MCF 10A (cell line): ENCODE measurements at places on chromosomes 16 and 17.
A peak's percentile ranks its signal among the peaks of the same experiment; 100 is the strongest.

DNA sequence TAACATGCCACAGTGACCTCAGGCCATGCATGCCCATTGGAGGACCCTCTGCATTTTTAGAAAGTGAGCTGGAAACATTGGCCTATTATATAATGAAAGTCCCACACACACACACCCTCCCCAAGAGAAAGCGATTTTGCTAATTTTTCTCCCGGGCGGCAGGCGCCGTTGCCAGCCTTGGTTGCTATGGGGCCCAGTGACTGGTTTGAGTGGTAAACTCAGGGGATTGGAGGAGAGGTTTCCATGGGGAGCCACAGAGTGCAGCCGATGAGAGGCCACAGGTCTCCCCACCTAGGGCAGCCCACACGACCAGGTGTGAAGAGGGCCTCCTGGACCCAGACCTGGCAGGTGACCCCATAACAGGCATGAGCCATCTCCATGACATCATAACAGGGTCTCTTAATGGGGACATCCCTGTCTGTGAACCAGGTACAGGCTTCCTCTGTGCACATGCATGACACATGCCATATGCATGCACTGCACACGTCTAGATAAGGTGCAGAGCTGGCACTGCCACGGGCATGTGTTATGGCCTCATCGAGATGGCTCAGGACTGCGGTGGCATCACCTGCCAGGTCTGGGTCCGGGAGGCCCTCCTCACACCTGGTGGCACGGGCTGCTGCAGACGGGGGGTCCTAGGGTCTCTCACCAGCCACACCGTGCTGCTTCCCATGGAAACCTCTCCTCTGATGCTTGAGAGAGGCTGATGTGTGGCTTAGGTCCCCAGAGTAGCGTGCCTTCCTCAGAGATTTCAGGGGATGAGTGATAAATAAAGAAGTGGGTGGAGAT, 144.1 kb downstream of the RBFOX3 start:
- H3K4me3 ChIP-seq, result no peak overlapping the region
- H3K36me3 ChIP-seq, result no peaks in the 10 kb centered on the region
- H3K4me1 ChIP-seq, result no peaks in the 10 kb centered on the region
- H3K27me3 ChIP-seq, result peaks cover 24% of the 10 kb centered on the region
- DNase-seq, result no peak

DNA sequence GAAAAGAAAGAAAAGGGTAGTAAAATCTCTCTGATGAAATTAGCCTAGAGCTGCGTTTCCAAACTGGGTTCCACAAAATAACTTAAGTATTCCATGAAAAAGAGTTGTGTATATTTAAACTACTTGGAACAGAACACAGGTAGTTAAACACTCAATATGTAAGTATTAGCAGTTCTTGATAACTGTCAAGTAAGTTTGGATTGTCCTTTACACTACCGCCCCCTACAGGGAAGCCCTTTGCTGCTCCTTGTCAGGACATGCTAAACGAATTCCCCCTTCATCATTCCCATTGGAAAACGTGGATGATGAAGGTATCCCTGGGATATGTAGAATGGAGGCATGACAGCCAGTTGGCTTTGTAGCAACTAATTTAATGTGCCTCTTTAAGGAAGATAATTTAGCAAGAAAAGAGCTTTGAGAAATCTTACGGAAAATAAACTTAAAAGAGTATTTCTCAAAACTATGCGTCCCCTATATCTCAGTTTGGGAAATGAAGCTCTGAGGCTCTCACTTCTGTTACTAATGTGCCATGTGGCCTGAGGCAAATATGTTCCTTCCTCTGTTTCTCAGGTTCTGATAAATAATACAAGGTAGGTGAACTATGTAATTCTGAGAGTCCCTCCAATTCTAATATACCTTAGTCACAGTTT, 18.8 kb downstream of the NCBP3 start:
- H3K36me3 ChIP-seq, result peaks cover 54% of the 10 kb centered on the region
- H3K4me1 ChIP-seq, result no peaks in the 10 kb centered on the region
- H3K4me3 ChIP-seq, result no peak overlapping the region
- DNase-seq, result peak; percentile 76
- H3K27ac ChIP-seq, result no peak overlapping the region

DNA sequence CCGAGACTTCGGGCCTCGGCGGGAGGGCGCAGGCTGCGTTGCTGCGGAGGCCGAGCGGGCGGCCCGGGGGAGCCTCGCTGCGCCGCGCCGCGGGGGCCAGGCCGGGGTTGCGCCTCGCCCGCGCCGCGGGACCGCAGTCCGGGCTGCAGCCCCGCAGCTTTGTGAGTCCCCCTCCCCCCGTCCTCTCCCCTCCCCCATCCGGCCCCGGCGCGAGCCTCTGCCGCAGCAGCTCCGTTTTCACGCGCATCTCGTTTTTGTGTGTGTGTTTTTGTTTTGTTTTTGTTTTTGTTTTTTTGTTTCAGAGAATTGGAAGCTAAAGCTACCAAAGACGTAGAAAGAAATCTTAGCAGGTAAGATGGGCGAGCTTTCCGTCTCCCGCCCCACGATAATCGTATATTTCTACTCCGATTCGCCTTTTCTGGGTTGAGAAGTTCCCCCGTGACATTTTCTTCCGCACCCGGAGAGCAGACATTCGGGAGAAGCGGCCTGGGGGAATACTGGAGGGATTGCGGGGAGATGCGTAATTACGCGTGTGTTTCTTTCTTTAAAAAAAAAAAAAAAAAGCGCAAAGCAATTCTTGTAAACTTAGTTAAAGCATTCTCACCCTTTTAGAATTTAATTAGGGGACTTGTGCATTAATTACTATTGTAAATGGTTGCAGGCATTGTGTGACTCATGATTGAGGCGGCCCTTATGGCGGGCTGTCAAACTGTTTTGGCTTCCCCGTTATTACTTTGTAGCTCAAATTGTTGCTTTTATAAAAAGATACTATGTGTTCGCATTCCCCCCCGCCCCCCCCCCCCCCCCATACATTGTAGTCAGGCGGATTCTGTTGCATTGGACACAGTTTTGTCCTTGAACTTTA, 732 bp downstream of the TNRC6A start:
- peaks cover 27% of the 10 kb centered on the region for H3K4me1 ChIP-seq
- H3K27ac ChIP-seq, result peak overlapping the region; percentile 80
- H3K4me3 ChIP-seq, result peak overlapping the region; percentile 88
- no peak for DNase-seq

DNA sequence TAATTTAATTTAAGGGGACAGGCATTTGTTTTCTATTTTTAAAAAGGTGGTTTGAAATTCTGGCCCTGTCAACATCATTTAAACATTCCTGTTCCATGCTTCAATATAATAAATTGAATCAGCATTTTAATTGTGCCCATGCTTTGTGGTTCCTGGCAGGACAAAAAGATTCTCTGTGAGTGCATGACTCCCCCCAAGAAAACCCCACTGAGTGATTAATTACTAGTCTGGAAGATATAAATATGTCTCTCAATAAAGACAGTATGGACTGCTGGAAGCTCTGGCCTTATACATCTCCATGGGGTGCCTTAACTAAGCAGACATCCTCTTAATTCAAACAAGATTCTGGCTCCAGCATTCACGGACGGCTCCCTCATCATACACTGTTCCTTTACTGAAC, 95.0 kb upstream of the PSMD7 start:
- no peaks in the 10 kb centered on the region for H3K4me1 ChIP-seq
- no peaks in the 10 kb centered on the region for H3K36me3 ChIP-seq
- H3K27me3 ChIP-seq, result peaks cover 32% of the 10 kb centered on the region
- H3K4me3 ChIP-seq, result no peak overlapping the region
- no peak overlapping the region for H3K27ac ChIP-seq
- no peak for DNase-seq

DNA sequence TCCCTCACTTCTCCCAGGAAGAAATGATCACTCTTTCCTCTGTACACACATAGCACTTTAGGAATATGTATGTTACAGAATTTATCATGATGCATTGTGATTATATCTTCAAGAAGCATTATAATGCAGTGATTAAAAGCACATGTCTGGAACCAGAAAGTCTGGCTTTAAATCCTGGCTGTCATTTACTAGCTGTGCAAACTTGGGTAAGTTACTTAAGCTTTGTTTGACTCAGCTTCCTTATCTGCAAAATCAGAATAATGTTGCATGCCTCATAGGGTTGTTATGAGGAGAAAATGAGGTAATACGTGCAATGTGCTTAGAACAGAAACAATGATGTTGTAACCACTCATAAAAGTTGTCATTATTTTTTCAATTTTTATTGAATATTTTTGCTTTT, 156.3 kb upstream of the ZKSCAN2 start:
- no peaks in the 10 kb centered on the region for H3K36me3 ChIP-seq
- H3K4me3 ChIP-seq, result no peak overlapping the region
- no peaks in the 10 kb centered on the region for H3K4me1 ChIP-seq
- H3K27ac ChIP-seq, result no peak overlapping the region
- no peak for DNase-seq

DNA sequence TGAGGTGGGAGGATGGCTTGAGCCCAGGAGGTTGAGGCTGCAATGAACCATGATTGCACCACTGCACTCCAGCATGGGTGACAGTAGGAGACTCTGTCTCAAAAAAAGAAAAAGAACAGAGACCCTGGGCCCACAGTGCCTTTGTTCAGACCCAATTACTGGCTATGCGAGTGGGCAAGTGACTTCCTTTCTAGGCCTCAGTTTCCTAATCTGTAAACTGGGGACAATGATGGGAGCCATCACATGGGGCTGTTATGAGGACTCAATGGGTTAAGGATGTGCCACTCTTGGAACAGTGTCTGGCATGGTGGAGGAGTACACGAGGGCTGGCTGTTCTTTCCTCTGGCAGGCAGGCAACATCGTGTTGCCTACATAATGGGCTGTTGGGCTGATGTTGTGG, 47.3 kb upstream of the NDRG4 start:
- no peak overlapping the region for H3K27ac ChIP-seq
- H3K4me1 ChIP-seq, result peaks cover 6% of the 10 kb centered on the region
- no peak overlapping the region for H3K4me3 ChIP-seq
- no peaks in the 10 kb centered on the region for H3K36me3 ChIP-seq
- DNase-seq, result no peak

- H3K27ac ChIP-seq, result no peak overlapping the region
- DNase-seq, result peak; percentile 38
- H3K4me3 ChIP-seq, result no peak overlapping the region
- peaks cover 10% of the 10 kb centered on the region for H3K4me1 ChIP-seq
Measured at GRCh38 chr16:85491798-85492294, 121.3 kb upstream of the GSE1 start.

DNA sequence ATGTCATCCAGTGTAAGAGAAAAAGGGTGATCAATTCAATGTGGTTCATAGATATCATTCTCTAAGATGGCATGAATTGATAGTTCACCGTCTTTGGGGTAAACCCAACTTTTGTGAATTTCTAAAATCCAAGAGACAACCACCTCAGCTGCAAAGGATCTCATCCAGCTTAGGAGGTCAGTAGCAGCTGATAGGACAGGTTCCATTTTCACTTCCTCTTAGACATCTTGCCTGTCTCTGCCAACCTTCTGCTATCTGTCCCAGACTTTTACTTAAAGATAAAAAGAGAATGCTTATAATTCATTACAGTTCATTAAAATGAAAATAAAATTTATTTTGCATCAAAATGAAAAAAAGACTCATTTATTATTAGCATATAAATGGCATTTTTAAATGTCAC, 468.2 kb downstream of the XYLT1 start:
- H3K4me3 ChIP-seq, result no peak overlapping the region
- no peaks in the 10 kb centered on the region for H3K36me3 ChIP-seq
- no peak overlapping the region for H3K27ac ChIP-seq
- DNase-seq, result no peak
- no peaks in the 10 kb centered on the region for H3K4me1 ChIP-seq

- peaks cover 33% of the 10 kb centered on the region for H3K4me1 ChIP-seq
- no peak overlapping the region for H3K4me3 ChIP-seq
- peak; percentile 27 for DNase-seq
- peaks cover 7% of the 10 kb centered on the region for H3K36me3 ChIP-seq
Measured at GRCh38 chr17:17107891-17108431, 65.7 kb downstream of the MPRIP start.

GRCh38 chr16:866252-866896, 65.8 kb upstream of the GNG13 start:
- H3K27ac ChIP-seq, result no peak overlapping the region
- H3K36me3 ChIP-seq, result no peaks in the 10 kb centered on the region

- H3K4me3 ChIP-seq, result no peak overlapping the region
- no peak for DNase-seq
- peaks cover 50% of the 10 kb centered on the region for H3K27me3 ChIP-seq
- no peaks in the 10 kb centered on the region for H3K4me1 ChIP-seq
- no peak overlapping the region for H3K27ac ChIP-seq
- H3K36me3 ChIP-seq, result no peaks in the 10 kb centered on the region
Measured at GRCh38 chr16:56225017-56225742, 33.9 kb downstream of the GNAO1 start.

- peaks cover 24% of the 10 kb centered on the region for H3K36me3 ChIP-seq
- peaks cover 36% of the 10 kb centered on the region for H3K4me1 ChIP-seq
- no peak overlapping the region for H3K4me3 ChIP-seq
- no peak for DNase-seq
Measured at GRCh38 chr17:15955793-15956541, 11.0 kb downstream of the ADORA2B start.

DNA sequence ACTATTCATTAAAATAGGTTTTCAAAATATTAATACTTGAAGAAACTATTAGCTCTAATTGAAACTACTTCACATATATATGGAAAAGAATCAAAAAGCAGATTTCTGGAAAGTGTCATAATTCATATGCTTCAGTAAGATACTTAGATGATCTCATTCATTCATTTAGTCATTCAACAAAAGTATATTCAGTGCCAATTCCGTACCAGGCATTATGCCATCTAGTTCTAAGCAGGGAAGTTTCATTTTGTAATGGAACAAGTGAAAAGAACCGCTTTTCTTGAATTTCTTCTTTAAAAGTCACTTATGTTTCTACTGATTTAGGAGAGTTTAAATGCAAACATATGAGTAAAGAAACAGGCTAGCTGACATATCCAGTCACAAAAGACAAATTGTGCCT, 118.3 kb upstream of the FAM20A start:
- peak; percentile 46 for DNase-seq
- peaks cover 6% of the 10 kb centered on the region for H3K4me1 ChIP-seq
- no peaks in the 10 kb centered on the region for H3K27me3 ChIP-seq
- no peak overlapping the region for H3K27ac ChIP-seq
- H3K36me3 ChIP-seq, result no peaks in the 10 kb centered on the region
- H3K4me3 ChIP-seq, result no peak overlapping the region

- H3K4me3 ChIP-seq, result no peak overlapping the region
- H3K27me3 ChIP-seq, result no peaks in the 10 kb centered on the region
- no peaks in the 10 kb centered on the region for H3K4me1 ChIP-seq
- H3K36me3 ChIP-seq, result peaks cover 80% of the 10 kb centered on the region
- H3K27ac ChIP-seq, result no peak overlapping the region
Measured at GRCh38 chr16:29839822-29840221, 19.6 kb downstream of the MVP start.

DNA sequence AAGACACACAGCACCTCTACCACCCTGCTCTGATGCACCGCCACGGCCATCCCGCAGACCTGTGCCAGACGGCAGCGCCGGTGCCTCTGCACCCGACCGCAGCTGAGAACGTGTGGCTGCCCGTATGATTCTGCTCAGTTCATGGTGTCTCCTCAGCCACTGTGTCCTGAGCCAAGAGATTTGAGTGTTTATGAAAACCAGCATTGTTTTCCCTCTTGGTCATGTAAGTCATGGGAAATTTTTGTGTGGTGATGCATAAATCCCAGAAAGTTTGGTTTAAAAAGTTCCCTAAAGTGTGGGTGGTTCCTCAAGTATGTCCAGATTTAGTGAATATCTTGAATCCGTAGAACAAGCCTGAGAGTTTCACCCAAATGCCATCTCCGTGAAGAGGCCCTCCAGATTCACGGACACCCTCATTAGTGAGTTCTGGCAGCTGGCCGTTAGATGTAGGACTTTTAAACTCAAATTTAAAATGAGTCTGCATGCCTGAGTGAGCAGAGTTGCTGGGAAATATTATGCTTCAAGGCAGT, 57.6 kb downstream of the CDRT4 start:
- H3K4me3 ChIP-seq, result peak overlapping the region; percentile 54
- H3K27ac ChIP-seq, result peak overlapping the region; percentile 80
- H3K4me1 ChIP-seq, result peaks cover 19% of the 10 kb centered on the region
- no peaks in the 10 kb centered on the region for H3K27me3 ChIP-seq
- no peaks in the 10 kb centered on the region for H3K36me3 ChIP-seq

GRCh38 chr17:77450742-77451244, 310.0 kb downstream of the SEC14L1 start:
- no peaks in the 10 kb centered on the region for H3K27me3 ChIP-seq
- peaks cover 55% of the 10 kb centered on the region for H3K4me1 ChIP-seq
- H3K27ac ChIP-seq, result peak overlapping the region; percentile 72
